Frontal cortex (tissue), 4 donors: ENCODE measurements at places on chromosomes 3 and 15. TPM values are rescaled to one million over a fixed set of nuclear protein-coding genes. Genes with fewer than 3 reads are reported as not detected.

- DNase-seq: no peak
Measured at GRCh38 chr3:148372206-148372875, 325.4 kb upstream of the AGTR1 start.

The RUBCN gene
- total RNA-seq: 27.3 TPM

- DNase-seq: no peak
Measured at GRCh38 chr3:142272200-142272891, 47.0 kb upstream of the GK5 start.

The HHATL gene
- total RNA-seq: not detected

- no peak for DNase-seq
Measured at GRCh38 chr3:196013587-196014487, 68.1 kb downstream of the TFRC start.

DNA sequence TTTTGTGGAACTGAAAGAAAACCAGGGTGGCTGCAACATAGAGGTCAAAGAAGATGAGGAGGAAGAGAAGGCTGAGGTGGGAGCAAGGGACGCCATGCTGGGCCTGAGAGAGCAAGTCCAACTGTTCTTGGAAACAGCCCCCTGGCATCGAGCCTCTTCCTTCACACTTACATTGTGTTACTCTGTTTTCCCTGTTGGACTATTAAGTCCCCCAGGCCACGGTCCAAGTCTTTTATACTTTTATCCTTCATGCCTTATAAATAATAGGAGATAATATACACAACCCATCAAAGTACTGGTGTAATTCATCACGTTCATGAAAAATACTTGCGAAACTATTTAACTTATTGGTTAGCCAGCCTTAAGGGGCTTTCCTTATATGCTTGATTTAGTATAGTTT lies 79.3 kb downstream of the ATG7 start:
- no peak for DNase-seq

GRCh38 chr15:38130740-38131498 lies 121.7 kb upstream of the SPRED1 start:
- no peak for DNase-seq

- DNase-seq: no peak
Measured at GRCh38 chr3:190404715-190405114, 16.8 kb downstream of the CLDN16 start.

- no peak for DNase-seq
Measured at GRCh38 chr15:68204361-68204760, 771 bp downstream of the CALML4 start.

DNA sequence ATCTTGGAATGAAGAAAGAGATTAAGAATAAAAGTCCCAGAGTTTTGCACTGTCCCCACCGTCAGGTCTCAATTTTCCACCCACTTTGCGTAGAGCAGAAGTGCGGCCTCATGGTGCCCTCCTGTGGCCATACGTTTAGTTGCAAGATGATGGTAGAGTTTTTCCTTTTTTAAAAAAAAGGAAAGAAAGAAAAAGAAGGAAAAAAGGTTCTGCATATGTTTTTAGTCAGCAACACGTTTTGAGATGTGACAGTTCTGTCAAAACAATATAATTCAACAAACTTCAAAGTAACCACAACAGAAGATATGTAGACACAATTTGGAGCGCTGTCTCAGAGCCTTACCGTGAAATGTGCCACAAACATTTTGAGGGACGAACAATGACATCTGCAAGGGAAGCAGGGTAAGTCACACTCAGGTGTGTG lies 24.6 kb downstream of the EBLN2 start:
- peak; percentile 51 for DNase-seq

- peak; percentile 31 for DNase-seq
Measured at GRCh38 chr3:123618768-123619484, 34.1 kb upstream of the HACD2 start.

DNA sequence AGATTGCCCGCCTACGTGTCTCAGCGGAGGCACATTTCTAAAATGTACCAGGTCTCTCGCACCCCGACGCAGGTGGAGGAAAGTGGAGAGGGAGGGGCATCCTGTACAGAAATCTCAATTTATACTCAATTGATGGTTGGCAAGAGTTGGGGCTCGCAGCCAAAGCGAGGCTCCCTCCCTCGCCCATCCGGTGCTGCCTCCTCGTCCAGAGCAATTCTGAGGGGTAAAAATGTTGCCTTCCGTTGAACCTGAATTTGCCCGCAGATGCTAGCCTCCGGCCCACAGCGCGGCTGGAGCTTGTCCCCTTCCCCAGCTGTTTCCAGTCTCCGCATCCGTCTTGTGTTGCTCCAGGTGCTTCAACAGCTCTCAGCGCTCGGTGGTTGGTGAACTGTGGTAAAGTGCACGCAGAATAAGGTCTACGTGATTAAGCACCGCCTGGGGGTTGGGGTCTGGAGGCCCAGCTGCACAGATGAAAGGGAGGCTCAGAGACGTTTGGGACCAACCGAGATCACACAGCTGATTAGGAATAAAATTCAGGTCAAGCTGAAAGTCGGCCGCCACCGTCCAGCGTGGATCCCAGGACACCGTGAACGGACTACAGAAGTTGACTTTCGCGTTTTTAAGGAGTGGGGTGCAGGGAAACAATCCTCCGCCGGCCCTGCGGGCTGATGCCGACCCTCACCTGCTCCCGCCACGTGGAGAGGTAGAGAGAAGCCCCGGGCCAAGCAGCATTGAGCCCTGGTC lies 846 bp upstream of the POLG start:
- no peak for DNase-seq

DNA sequence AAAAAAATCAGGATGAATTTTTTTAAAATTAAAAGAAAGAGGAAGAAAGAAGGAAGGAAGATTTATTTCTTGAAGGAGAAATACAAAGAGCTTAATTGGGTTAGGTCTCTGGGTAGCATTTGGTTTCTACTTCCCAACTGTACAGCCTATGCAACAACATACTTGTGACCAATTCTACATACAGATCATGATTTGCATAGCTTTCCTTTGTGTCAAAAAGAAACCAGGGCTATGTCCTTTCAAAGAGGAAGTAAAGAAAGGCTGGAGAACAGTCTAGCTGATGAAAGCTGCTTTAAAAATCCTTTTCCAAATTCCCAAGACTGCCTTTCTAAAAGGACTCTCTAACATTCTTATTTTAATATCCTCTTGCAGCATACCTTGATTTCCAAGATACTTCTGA lies 6.1 kb upstream of the HGD start:
- DNase-seq: no peak
